ENCODE measurements at places on chromosomes 3 and 15.
A peak's percentile ranks its signal among the peaks of the same experiment; 100 is the strongest.

- DNase-seq: peak; percentile 76
Measured at GRCh38 chr15:82709421-82710207, at the start of gene AP3B2. Gene AP3B2, minus strand, starts transcription at chr15:82709875. Its CDS starts 169 bp downstream, at chr15:82709706.

DNA sequence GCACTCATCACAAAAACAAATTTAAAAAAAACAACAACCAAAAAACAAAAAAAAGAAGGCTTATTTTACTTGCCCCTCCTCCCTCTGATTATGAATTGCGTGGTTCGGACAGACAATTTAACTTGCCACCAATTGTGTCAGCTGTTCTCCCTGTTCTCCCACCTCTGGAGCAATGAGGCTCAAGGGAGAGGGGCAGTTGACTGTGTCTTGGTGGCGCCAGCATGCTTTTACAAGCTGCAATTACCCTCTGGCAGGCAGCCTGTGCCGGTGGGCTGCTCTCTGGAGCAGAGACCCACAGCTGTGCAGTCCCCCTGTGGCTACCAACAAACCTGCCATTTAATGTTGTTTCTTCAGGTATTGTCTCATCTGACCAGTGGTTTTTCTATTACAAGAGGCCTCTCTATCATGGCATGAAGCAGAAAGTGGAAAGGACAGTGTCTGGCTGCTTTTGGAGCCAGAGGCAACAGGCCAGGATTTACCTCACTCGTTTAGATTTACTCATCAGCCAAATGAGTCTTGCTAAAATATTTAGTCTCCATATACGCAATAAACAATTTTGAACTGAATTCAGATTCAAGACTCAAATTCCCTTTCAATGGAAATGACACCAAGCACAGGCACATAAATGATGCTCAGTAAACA lies 192.0 kb upstream of the TPRG1 start:
- no peak for DNase-seq

DNA sequence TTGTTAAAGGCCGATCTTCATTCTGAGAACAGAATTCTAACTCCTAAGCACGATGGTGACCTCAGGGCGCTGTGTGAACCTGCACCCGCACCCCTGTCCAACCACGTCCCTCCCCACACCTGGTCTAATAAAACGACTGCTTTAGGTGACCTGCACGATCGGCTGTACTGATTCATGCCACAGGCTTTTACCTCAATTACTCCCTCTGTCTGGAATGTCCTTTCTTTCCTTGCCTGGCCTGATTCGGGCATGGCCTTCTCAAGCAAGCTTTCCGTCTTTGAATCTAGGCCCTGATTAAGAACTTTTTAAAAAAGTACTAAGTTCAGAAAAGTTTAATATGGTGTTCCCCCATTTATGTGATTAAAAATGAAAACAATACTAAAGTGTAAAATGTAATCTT lies 842 bp upstream of the U2SURP start:
- peak; percentile 52 for DNase-seq

DNA sequence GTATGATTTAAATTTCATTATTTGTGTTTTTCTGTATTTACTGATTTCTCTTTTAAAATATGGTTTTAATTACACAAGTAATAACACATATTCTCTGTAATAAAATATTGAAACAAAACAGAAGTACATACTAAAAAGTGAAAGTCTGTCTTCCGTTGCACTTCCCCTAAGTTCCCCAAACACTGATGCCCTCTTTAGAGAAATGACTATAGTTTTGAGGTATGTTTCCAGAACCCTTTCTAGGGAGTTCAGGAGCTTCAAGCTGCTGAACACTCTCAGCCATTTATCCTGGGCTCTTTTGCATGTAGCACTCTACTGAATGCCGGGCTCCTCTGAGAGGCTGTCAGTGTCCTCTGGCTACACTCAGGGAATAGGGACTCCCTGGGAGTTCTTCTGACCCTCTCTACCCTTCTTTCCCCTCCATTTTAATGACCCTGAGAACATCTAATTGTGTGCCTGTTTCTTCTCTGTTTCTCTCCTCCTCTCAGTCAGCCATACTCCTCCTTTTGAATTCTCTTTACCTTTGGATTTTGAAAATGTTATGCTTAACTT lies 60.4 kb upstream of the KCNAB1 start:
- no peak for DNase-seq

DNA sequence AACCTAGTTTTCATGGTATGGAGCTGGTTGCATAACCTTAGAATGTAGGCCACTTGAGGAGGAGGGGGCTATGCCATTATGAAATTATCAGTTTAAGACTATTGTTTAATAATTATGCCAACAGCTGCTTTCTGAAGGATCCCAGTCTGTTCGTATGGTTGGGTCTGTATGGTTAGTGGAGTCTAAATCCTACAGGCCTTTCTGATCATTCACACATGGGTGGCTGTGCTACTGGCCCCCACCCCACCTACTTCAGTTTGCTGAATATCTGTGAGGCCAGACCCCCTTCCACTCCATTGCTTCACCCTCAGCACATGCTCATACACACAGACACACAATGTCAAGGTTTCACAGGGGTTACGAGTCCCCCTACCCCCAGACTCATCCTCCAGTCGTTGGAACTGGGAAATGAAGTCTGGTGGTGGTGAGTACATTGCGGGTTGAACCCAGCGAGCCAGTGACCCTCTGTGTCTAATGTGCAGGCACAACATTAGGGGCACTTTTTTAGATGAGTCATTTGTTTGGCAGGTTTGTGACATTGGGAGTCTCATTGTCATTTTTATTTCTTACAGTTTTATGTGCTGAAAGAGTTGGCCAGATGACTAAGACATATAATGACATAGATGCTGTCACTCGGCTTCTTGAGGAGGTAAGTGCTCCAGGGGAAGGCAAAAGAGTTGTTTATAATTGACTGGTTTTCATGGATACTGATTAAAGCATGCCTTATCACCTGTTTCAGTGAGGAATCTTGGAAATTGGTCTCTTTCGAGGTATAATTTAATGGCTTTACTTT lies 85.3 kb downstream of the TRAK1 start:
- DNase-seq: no peak

DNA sequence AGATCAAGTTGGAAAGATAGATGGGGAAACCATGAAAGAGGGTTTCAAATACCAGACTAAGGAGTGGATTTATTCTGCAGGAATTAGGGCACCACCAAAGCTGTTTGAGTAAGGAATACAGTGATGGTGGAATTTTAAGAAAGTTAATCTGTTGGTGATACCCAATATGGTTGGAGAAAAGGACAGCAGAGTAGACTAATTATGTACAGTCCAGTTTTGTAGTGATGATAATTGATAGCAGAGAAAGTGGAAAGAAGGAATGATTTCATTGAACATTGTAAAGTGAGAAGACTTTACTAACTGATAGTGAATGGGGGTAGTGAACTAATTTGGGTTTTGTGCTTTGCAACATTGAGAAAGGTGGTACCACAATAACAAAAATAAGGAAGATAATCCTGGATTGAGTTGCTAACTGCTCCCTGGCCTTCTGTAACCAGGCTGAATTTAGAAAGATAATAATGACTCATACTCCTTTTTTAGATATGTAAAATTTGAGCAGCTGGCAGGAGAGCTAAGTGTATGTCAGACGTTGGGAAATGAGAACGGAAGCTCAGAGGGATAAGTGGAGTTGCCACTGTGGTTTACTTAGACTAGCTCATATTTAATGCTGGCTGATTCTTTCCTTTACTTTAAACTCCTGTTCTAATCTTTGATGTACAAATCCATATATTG lies 16.9 kb downstream of the TCAIM start:
- DNase-seq: peak; percentile 94

GRCh38 chr3:183008800-183009199 lies 28.5 kb upstream of the DCUN1D1 start:
- peak; percentile 28 for DNase-seq

DNA sequence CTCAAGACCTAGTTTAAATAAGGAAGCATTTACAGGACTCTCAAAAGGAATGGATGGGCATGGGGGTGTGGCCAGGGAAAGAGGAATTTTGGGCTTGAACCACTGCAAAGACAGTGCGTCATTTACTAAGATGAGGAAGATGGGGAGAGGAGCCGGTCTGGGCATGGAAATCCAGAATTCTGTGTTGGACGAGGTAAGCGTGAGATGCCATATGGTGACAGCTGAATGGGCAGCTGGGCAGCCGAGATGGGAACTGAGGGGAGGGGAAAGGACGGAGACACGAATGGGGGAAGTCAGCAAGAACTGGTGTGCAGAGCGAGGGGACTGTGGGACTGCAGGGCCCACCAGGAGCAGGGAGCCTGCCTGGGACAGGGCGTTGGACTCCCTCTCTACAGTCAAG lies 24.2 kb downstream of the TMEM44 start:
- no peak for DNase-seq

DNA sequence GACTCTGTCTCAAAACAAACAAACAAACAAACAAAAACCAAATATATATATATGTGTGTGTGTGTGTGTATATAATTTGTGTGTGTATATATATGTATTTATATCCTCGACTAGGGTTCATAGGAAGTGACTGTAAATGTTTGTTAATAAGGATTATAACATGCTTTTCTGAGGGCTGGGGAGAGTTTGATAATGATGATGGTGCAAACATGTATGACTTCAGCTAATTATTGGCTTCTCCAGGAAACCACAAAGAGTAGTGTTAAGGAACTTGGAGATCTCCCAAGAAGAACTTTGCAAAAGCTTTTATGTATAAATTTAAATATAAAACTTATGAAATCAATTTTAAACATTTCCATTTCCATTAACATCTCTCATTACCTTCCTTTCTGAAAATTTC lies 3.9 kb upstream of the OPA1 start:
- no peak for DNase-seq

DNA sequence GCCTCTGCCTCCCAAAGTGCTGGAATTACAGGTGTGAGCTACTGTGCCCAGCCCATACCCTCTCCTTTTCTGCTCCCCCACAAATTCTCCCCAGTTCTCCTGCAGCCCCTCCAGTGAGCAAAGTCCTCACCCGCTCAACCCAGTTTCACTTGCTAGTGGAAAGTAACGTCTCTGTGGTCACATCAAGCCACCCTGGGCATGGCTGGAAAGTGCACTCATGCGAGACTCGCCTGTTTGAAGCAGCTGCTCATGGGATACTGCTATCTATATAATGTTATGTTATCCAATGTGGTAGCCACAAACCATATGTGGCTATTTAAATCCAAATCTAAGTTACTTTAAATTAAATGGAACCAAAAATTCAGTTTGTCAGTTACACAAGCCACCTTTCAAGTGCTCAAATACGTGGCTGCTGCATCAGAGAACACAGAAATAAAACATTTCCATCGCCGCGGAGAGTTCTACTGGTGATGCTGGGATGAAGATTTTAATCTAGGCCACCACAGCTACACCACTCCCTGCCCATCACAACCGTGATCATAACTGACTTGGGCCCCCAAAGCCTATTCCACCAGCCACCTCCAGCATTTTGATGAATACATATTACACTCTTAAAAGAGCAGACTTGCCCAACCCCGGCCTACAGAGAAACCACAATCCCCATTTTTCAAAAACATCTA lies 119.4 kb downstream of the LIPC start:
- DNase-seq: no peak

GRCh38 chr3:98350082-98350481 lies 3.6 kb upstream of the OR5K4 start:
- no peak for DNase-seq

DNA sequence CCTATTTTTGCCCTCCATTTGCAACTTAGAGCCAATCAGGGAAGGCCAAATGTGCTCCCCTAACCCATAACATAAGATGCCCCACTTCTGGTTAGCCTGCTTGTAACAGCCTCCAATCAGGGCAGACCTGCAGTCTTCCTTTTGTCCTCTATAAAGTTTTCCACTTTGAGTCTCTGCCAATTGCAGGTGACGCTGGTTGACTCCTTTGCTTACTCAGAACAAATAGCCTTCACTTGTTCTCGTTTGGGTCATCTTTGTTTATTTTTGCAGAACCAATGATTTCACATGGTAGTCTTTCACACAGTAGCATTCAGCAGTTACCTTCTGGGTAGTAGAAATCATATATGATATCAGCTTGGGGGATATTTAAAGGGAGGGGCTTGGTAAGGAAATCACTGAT lies 225.6 kb downstream of the MINAR1 start:
- no peak for DNase-seq

DNA sequence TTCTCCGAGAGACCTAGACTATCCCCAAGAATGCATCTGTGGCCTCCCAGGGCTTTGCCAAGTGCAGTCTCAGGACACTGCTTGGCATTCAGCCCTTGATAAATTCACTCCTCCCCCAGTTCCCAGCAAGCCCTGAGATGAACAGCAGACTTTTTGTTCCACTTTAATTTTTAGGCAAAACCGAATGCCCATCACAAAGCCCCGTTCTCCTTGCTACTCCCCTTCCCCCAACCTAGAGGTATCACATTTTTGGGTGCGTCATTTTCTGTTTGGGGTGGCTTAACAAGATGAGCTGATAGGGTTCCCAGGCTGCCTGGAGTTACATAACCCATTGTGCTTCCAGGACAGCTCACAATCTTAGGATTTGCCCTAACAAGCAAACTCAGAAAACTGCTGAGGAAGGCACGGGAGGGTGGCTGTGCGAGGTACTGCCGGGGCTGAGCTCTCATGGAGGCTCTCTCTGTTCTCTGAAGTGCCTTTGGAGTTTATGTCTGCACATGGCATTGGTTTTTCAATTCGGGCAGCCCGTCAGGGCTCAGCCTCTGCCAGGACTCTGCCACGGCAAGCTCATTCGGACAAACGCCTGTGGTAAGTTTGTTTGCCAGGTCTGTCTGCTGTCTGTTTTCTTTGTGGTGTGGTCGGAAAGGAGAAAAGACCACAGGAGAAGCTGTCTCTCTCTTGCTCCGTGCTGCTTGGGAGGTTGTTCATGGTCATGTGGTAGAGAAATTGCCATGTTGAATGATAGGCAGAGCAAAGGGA lies at the start of gene TRAK1:
TSS of gene TRAK1 (plus strand) at position 385 of the 759 bp plus-strand sequence. CDS start at position 498, 113 bp downstream.
- DNase-seq: peak; percentile 63

GRCh38 chr3:12967606-12968351 lies 105.5 kb downstream of the IQSEC1 start:
- peak; percentile 85 for DNase-seq

GRCh38 chr15:23877502-23878412 lies 190.7 kb upstream of the NDN start:
- peak; percentile 33 for DNase-seq

- DNase-seq: no peak
Measured at GRCh38 chr3:5036858-5037257, 57.6 kb downstream of the BHLHE40 start.

DNA sequence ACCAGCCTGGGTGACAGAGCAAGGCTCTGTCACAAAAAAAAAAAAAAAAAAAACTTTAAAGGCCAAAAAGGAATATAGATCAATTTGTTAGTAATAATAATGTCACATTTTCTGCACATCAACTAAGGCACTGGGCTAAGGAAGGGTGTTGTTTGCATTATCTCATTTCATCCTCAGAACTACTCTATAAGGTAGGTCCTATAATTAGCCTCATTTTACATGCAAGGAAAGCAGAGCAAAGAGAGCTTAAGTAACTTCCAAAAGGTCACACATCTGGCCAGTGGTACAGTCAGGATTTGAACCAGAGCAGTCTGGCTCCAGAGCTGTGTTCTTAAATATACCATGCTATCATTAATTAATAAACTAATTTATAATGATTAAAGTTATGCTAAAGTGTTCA lies 42.2 kb upstream of the SPATA12 start:
- DNase-seq: no peak

GRCh38 chr3:42119561-42120355 lies 28.6 kb downstream of the TRAK1 start:
- DNase-seq: no peak

- DNase-seq: no peak
Measured at GRCh38 chr3:16182183-16182582, 7.7 kb downstream of the GALNT15 start.

GRCh38 chr3:113532698-113533533 lies 561 bp downstream of the SIDT1 start:
- DNase-seq: no peak

- DNase-seq: no peak
Measured at GRCh38 chr3:66452303-66453011, 48.4 kb downstream of the LRIG1 start.

GRCh38 chr3:67788396-67788795 lies 134.0 kb upstream of the SUCLG2 start:
- no peak for DNase-seq
